Activated CD4-positive, alpha-beta T cell treated with anti-CD3 and anti-CD28 coated beads for 36 hours (primary cell): ENCODE measurements at places on chromosomes 3 and 15. TPM values are rescaled to one million over a fixed set of nuclear protein-coding genes. Genes with fewer than 3 reads are reported as not detected.

GRCh38 chr3:185365291-185366073 is 2.5 kb downstream of the MAP3K13 start:
- no peak for DNase-seq
- peaks cover 15% of the 10 kb centered on the region for H3K4me1 ChIP-seq
- H3K4me3 ChIP-seq = no peak overlapping the region
- H3K36me3 ChIP-seq = no peaks in the 10 kb centered on the region
- peaks cover 47% of the 10 kb centered on the region for H3K27me3 ChIP-seq
- H3K27ac ChIP-seq = no peak overlapping the region

The MEIS2 gene
- total RNA-seq = not detected

The VILL gene
- total RNA-seq = 12.1 TPM

- H3K27ac ChIP-seq = no peak overlapping the region
- no peak overlapping the region for H3K4me3 ChIP-seq
- no peaks in the 10 kb centered on the region for H3K4me1 ChIP-seq
- H3K36me3 ChIP-seq = no peaks in the 10 kb centered on the region
Measured at GRCh38 chr3:83649692-83650091, 1309.1 kb upstream of the CADM2 start.

The C3orf85 gene
- not detected for total RNA-seq

The SCAANT1 gene
- total RNA-seq = not detected

DNA sequence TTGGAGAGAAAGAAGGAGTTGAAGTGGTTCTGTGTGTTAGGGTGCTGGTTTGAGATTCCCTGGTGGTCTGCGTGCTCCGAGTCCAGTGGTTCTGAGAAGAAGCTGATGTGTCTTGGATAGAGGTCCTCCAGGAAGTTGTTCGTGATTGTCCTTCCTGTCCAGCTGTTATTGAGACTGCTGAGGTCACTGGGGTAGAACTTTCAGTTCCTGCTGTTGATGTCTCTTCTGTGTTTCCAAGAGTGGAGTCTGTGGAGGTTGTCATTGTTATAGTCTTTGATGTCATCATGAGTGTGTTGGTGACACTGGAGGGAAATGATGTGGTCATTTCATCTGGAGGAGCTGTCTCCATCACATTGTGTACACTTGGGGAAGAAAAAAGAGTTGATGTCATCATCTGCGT is 20.8 kb downstream of the MUC4 start:
- H3K4me1 ChIP-seq = peaks cover 24% of the 10 kb centered on the region
- no peak overlapping the region for H3K27ac ChIP-seq
- H3K27me3 ChIP-seq = peaks cover 2% of the 10 kb centered on the region
- peaks cover 11% of the 10 kb centered on the region for H3K36me3 ChIP-seq
- H3K4me3 ChIP-seq = no peak overlapping the region
- DNase-seq = no peak

DNA sequence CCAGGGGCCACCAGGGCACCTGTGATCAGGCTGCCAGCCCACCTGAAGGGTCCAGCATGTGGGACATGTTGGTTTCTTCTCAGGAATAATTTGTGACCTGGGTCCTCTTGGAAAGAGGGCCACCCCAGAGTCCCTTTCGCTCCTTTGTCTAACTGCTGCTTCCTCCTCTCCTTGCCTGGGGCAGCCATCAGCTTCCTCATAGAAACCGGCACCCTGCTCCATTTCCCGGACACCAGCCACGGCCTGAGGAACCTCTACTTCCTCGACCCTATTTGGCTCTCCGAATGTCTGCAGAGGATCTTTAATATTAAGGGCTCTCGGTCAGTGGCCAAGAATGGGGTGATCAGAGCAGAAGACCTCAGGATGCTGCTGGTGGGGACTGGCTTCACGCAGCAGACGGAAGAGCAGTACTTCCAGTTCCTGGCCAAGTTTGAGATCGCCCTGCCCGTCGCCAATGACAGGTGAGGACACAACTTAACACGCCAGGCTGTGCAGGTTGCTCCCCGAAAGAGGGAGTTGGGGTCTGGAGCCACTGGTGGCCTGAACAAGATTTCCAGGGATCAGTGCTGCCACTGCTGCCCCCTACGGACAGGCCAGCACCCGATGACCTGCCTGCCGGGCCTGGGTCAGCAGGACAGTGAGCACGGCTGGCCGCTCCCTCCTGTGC is 109.7 kb downstream of the LRRK1 start:
- H3K4me1 ChIP-seq = peaks cover 2% of the 10 kb centered on the region
- H3K4me3 ChIP-seq = no peak overlapping the region
- no peak overlapping the region for H3K27ac ChIP-seq
- no peak for DNase-seq
- H3K36me3 ChIP-seq = no peaks in the 10 kb centered on the region

GRCh38 chr3:128091586-128091985 is 32.0 kb downstream of the RUVBL1 start:
- peaks cover 37% of the 10 kb centered on the region for H3K36me3 ChIP-seq
- no peaks in the 10 kb centered on the region for H3K27me3 ChIP-seq

The BBX gene
- total RNA-seq = 63.4 TPM

DNA sequence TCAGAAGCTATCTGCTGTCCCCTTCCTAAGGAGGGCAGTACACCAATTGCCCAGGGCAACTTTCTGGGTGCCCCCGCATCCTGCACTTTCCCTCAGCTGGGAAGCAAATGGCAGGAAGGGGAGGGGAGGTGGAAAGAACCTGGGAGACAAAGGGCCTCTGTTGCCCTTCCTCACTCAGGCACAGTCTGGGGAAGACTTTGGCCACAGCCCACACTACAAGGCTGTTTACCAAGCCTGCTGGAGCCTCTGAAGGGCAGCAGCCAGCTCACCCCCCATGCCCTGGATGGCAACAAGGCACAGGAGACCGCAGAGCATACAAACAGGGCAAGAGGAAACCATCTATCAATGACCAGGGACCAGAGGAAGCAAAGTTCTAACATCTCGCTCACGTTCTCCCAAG is 42.4 kb downstream of the ARRDC4 start:
- no peaks in the 10 kb centered on the region for H3K36me3 ChIP-seq
- H3K27me3 ChIP-seq = no peaks in the 10 kb centered on the region
- no peaks in the 10 kb centered on the region for H3K4me1 ChIP-seq
- H3K4me3 ChIP-seq = no peak overlapping the region
- DNase-seq = no peak

GRCh38 chr3:172918568-172919296 is 168.2 kb downstream of the ECT2 start:
- no peak overlapping the region for H3K27ac ChIP-seq

DNA sequence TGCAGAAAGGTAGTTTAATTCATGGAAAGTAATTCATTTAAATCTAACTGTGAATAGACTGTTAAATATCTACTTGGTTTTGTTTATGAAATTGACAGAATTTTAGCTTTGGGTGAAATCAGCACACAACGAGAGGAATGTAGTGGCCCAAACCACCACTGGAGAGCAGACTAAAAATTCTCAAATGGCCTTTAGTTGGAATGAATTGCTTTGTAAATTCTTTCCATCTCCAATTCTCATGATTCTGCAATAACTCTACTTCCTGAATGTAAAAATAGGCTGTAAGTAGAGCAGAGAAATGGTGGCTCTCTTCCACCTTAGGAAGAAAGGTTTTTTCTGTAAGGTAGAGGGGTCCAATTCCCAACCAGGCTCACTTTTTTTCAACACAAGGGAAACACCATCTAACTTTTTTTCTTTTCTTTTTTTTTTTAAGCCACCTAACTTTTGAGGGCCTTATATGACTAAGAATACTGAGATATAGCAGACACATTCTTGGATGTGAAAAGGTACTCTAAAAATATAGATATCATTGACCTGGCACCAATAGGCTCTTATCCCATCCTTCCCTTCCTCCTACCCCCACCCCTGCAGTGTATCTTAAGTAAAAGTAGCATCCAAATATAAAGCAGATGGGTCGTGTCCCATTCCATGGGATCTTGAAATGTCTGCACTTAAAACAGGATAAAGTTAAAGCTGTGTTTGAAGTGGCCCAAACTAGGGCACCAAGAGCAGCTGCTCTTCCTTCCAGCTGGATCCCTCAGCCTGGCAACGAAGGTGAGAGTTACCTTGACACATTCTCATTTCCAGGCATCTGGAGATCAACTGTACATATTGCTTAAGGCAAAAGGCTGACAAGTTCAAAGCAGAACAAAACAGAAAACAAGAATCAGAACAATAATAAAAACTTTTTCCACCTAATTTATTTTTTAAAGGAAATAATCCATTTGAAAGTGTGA is 194.1 kb downstream of the TPRG1 start:
- H3K27me3 ChIP-seq = no peaks in the 10 kb centered on the region
- H3K4me3 ChIP-seq = no peak overlapping the region
- no peaks in the 10 kb centered on the region for H3K36me3 ChIP-seq
- peaks cover 2% of the 10 kb centered on the region for H3K4me1 ChIP-seq

GRCh38 chr3:110779581-110779980 is 292.0 kb upstream of the NECTIN3 start:
- no peak overlapping the region for H3K27ac ChIP-seq
- H3K4me3 ChIP-seq = no peak overlapping the region
- no peak for DNase-seq
